ENCODE measurements at places on chromosomes 5 and 9.

- DNase-seq, result no peak
These were observed 24.1 kb downstream of the SAR1B start for GRCh38 chr5:134608555-134608954.

DNA sequence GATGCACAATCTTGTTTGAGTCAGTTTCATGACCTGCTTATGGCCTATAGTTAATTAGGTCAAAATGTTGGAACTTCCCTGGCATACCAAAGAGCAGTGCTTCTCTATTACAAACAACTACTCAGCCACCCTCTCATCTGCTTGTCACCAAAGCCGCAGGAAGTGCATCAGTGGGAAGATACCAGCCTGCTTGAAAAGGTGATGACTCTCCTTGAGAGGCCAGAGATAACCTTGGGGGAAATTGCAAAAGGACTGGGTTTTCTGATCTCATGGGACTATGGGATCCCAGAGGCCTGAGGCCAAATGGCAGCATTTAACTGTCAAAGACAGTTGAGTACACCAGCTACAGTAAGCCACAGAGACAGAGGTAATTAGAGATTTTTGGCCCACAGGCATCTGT is 69.9 kb downstream of the C9orf57 start:
- no peak for DNase-seq

GRCh38 chr5:91307048-91307447 is 76.1 kb downstream of the ARRDC3 start:
- no peak for DNase-seq

DNA sequence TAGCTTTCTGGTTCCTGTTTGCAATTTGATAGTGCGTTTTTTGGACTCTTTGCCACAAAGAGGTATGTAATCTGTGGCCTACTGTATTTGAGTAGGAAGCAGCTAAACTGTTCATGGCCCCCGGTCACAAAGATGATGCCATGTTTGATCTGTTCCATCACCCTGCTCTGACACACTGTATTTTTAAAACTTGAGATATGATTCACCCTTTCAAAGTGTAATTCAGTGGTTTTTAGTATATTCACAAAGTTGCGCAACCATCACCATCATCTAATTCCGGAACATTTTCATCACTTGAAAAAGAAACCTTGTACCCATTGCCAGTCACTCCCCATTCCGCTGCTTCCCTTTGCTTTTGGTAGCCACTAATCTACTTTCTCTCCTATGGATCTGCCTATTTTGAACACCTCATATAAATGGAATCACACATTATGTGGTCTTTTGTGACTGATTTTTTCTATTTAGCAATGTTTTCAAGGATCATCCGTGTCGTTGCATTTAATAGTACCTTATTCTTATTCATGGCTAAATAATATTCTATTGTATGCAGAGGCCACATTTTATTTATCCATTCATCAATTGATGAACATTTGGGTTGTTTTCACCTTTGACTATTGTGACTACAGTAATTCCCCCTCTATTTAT is 141.6 kb downstream of the NR3C1 start:
- DNase-seq, result no peak

DNA sequence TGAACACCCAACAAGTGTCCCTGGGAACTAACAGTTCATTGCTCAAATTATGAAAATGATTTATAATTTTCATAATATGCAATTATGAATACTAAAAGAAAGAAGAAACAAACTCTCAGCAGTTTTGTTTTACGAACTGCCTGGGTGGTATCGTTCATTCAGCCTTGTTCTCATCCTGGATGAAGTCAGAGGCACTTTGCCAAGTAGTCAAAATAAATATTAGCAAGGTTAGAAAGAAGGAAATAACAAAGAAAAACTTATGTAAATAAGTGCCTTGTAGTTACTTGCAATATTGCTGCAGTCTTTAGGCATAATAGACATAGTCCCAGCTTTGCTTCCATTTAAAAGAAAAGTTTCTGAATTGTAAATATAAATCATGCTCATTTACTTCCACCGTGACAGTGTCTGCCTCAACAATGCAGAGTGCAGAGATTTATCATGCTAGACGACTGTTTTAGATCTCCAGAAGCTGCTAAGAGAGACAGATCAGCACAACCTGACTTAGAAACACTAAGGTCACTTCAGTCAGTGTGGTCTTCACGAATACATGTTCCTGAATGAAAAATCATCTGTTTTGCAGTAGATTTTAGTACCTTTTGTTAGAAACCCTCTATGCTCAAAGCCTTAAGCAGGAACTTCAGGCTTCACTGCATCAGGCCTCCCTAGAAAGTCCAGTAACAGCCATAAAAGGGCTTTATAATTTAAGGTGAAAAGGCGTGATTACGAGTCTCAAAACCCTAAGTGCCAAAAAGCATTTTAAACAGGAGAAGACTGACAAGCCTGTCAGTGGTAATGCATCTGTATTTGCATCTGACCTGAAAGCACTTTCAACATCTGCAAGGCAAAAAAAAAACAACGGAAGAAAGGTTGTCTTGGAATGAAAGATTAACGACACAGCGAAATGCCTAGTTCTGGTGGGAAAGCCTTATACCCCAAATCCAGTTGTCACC is 92.1 kb downstream of the TMEM167A start:
- no peak for DNase-seq

DNA sequence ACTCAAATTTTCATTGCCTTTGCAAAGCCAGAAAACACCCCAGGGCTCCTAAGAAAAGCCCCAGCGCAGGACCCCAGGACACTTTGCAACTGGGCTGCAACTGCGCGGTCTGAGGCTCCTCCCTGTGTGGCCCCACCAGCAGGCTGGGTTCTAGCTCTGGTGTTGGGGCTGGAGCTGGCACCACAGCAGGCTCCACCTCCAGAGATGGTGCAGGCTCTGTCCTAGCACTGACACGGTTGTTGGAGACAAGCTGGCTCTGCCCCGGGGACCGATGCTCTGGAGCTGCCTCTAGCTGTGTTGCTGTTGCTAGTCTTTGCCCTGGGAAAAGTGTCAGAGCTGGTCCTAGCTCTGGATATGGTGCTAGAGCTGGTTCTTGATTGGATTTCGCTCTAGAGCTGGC is 13.6 kb downstream of the LCN10 start:
- no peak for DNase-seq

DNA sequence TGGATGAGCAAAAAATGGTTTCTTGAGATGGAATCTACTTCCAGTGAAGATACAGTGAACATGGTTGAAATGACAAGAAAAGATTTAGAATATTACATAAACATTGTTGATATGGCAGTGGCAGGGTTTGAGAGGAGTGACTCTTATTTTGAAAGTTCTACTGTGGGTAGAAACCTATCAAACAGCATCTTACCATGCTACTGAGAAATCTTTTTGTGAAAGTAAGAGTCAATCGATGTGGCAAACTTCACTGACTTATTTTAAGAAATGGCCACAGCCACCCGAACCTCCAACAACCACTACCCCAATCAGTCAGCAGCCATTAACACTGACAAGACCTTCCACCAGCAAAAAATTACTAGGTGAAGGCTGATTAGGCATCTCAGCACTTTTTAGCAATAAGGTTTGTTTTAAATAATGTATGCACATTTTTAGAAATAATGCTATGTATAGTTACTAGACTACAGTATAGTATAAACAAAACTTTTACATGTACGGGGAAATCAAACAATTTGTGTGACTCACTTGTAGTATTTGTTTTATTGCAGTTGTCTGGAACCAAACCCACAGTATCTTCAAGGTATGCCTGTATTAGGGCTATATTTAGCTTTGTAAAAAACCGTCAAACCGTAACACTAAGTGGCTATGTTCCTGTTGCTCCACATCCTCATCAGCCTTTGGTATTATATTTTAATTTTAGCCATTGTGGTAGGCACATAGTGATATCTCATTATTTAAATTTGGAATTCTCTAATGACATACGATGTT is 30.6 kb upstream of the ADAMTS6 start:
- DNase-seq, result no peak

DNA sequence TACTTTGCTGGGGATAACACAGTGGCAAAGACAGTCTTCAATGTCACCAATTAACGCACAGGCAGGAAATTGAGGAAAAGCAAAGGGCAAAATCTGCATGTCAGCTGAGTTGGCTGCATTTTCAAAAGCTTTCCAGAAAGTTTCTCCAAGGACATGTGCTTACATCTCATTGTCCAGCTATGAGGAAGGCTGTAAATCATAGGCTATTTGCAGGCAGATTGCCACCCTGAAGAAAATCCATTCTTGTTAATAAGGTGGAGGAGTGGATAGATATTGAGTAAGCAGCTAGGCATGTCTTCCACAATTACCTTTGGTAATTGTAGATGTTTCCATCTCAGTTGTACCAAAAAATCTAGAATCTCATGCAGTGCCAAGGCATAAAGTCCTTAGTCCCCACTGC is 278.0 kb upstream of the NUDT12 start:
- no peak for DNase-seq

GRCh38 chr9:38355115-38355514 is 37.4 kb upstream of the ALDH1B1 start:
- no peak for DNase-seq

DNA sequence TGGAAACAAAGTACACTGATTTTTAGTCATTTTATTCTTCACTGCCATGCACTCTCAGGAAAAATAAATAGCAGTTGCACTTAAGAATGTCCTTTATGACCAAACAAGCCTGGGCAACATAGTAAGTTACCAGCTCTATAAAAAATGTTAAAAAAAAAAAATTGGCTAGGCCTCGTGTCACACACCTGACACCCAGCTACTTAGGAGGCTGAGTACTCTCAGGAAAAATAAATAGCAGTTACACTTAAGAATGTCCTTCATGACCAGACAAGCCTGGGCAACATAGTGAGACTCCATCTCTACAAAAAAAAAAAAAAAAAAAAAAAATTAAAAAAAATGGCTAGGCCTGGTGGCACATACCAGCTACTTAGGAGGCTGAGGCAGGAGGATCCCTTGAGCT is 304.6 kb downstream of the SLCO4C1 start:
- no peak for DNase-seq

- no peak for DNase-seq
These were observed 2.7 kb upstream of the EBF1 start for GRCh38 chr5:159102311-159102934.

DNA sequence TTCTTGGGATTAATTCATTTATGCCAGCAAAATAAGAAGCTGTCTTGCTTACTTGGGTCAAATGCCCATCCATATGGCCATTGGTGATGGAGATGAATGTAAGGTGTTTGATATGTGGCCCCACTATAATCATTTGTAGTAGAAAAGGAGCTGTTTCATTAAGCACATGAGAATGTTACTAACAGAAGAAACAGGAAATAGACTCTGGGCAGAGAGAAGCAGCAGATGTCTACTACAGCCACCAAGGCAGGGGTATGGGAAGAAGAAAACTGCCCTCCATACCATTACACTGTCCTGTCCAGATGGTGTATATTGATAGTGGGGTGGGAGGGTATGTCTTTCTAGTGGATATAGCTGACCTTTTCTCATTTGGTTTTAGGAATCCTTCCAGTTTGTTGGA is 386.6 kb upstream of the CLINT1 start:
- DNase-seq, result no peak

DNA sequence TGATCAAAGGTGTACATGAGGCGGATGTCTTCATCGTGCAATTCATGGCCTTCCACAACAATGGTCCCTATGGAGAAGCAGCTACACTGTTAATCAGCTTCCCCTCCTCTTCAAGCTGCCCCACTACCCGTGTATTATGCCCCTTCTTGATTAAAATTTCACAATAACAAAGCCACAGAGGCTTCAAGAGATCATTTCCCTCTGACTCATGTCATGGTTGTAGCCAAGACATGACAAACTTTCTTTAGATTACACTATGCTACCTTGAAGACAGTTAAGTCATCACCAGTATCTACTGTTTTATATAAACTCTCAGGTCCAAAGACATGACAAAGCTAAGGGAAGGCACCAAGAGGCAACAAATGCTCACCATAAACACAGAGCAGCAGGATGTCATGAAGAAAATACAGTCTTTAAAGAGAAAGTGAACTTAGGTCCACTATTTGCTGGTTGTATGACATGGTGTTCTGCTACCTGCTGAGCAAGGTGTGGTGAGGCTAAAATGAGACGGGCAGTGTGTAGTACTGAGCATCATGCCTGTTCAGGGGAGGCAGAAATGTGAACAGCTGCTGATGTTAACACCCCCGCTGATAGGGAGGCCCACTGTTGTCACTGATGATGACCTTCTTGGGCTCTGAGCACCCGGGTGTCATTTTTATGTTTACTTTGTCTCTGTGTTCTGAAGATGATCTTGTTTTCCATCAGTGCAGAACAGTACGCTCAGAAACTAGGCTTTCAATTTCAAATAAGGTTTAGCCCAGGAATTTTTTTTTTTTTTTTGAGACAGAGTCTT is 48.3 kb downstream of the IARS1 start:
- DNase-seq, result no peak

GRCh38 chr5:151520294-151520693 is 70.8 kb downstream of the FAT2 start:
- DNase-seq, result no peak

GRCh38 chr9:6681957-6682501 is 36.5 kb upstream of the GLDC start:
- DNase-seq, result no peak

DNA sequence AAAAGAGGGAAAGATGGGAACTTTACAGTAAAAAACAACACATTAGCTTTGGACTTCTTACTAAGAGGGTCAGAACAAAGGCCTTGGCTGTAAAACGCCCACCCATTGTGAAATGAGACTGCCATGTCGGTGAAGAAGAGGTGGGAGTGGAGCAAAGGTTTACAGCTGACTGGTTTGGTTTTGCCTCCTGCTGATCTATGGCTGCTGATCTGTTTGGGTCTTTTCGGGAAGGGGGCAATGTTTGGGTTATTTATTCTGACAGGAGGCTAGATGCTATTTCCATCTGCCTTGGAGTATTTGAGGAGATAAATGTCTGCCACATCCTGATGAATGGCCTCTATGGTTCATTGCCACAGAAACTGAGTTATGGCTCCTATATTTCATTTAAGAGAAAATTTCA is 408.7 kb downstream of the TLE4 start:
- DNase-seq, result no peak

DNA sequence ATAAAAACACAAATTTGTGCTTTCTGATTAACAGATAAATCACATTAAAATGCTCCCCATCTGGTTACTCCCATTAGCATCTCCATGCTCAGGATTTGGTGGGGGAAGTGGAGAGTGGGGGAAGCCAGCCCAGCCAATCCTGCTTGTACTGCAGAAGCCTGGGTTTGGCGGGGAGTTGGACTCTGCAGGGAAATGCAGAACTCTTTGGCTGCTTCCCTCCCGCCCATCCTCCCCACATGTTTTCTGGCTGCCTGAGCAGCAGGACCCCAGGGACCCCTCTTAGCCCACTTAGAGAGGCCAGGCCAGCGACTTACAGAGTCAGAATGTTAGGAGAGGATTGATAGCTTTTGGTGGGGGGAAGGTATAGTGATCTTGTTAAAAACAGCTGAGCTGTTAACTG is 59.5 kb upstream of the FOXI1 start:
- no peak for DNase-seq

All from stimulated activated CD4-positive, alpha-beta T cell treated with anti-CD3 and anti-CD28 coated beads, Interleukin-4, amount 100 ng/mL, for 1 hour (primary cell).